ENCODE measurements at places on chromosomes 3 and 15. TPM values are rescaled to one million over a fixed set of nuclear protein-coding genes. Genes with fewer than 3 reads are reported as not detected.

Gene GBE1
- 30.4 TPM for total RNA-seq

DNA sequence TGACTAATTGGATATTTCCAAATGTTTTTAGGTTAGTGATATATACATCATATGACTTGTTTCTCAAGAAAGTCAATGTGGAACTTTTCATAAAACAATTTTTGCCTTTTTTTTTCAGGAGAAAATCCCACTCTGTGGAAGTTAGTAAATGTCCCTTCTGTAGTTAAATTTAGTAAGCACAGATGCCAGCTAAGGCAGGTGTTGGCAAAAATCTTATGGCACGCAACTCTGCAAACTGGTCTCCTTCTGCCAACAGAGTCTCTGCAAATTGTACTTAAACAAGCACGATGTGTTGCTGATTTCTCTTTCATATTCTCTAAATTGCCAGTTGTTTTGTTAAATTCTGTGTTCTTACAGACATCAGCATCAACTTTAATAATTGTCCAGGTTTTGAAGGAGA is 233.8 kb downstream of the IL5RA start:
- no peak overlapping the region for H3K27ac ChIP-seq
- no peak overlapping the region for H3K4me3 ChIP-seq
- no peaks in the 10 kb centered on the region for H3K36me3 ChIP-seq
- no peaks in the 10 kb centered on the region for H3K4me1 ChIP-seq
- H3K27me3 ChIP-seq: no peaks in the 10 kb centered on the region
- no peak for DNase-seq

GRCh38 chr3:110815008-110815583 is 256.5 kb upstream of the NECTIN3 start:
- no peaks in the 10 kb centered on the region for H3K4me1 ChIP-seq
- no peak overlapping the region for H3K27ac ChIP-seq
- no peak for DNase-seq
- no peak overlapping the region for H3K4me3 ChIP-seq

GRCh38 chr3:29677421-29677820 is 396.6 kb downstream of the RBMS3 start:
- H3K27me3 ChIP-seq: no peaks in the 10 kb centered on the region
- H3K36me3 ChIP-seq: no peaks in the 10 kb centered on the region
- no peaks in the 10 kb centered on the region for H3K4me1 ChIP-seq
- H3K27ac ChIP-seq: no peak overlapping the region

Data from Panc1 (cell line).